HepG2 (cell line): ENCODE measurements at places on chromosomes 7 and 10. TPM values are rescaled to one million over a fixed set of nuclear protein-coding genes. Genes with fewer than 3 reads are reported as not detected.

LIPK gene
- not detected in 2 replicates for total RNA-seq

OR2F1 gene
- total RNA-seq: 0.90 and 1.5 TPM in 2 replicates

WNT8B gene
- 0.07 TPM in 1 of 2 replicates, not detected in the other for total RNA-seq

DNA sequence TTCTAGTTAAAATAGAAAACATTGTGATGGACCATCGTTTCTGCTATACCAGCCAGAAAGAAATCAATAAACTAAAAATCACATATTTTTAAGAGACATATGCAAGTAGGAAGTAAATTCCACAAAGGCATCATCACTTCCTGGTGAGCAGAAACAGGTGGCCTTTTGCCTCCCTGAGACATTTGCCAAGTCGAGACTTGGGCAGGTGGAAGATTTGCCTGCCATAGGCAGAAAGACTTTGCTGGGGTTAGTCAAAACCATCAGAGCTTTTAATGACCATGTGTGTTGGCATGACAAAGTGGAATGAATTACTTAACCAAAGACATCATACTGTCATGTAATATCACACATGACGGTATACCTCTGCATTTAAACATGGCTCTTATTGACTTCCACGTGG lies 66.0 kb upstream of the FGL2 start:
- no peak for DNase-seq

GRCh38 chr7:22287412-22287811 lies 69.5 kb downstream of the RAPGEF5 start:
- DNase-seq: no peak
